ENCODE measurements at places on chromosomes 11 and 22.
A peak's percentile ranks its signal among the peaks of the same experiment; 100 is the strongest.

GRCh38 chr11:116046127-116046526, 541.9 kb upstream of the CADM1 start:
- no peak for DNase-seq

DNA sequence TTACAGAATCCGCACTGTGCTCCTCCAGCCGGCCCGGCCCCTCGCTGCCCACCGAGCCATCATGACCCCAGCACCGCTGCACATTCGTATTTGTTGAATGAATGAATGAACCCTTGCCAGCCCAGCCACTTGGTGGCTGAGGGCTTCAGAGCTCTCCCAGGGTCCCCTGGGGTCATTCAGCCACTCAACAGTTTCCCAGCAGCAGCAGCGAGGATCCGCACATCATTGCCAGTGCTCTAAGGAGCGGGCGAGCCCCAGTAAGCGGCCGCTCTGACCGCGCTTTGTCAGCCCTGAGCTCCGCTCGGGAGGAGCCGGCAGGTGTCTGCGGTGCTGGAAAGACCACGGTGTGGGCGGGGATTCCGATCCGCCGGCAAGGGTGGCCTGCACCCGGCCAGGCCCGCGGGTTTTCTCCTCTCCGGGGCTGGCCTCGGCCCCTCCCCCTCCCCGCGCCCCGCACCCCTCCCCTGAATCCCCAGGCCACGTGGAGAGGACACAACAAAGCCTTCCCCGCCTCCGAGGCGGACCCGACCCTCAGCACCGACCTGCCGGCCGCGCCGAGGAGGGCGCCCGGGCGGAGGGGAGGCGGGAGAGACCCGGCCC, 563 bp downstream of the BID start:
- DNase-seq, result peak; percentile 49

DNA sequence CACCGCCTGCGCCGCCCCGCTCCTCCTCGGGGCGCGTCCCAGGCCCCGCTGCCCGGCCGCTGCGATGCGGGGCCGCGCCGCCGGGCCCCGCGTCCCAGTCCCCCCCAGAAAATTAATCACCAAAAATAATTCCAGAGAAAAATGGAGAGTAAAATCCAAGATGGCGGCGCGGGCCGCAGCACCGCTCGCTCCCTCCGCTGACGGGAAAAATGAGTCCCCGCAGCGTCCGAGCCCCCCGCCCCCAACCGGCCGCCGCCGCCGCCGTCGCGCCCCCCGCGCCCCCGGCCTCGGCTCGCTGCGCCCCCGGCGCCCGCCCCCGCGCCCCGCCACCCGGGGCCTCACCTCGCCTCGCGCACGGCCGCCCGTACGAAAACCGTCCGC, at the start of gene KMT5B:
TSS of gene KMT5B (minus strand) at position 162 of the 381 bp plus-strand sequence. CDS start 23,220 bp downstream, outside the sequence.
- peak; percentile 41 for DNase-seq

DNA sequence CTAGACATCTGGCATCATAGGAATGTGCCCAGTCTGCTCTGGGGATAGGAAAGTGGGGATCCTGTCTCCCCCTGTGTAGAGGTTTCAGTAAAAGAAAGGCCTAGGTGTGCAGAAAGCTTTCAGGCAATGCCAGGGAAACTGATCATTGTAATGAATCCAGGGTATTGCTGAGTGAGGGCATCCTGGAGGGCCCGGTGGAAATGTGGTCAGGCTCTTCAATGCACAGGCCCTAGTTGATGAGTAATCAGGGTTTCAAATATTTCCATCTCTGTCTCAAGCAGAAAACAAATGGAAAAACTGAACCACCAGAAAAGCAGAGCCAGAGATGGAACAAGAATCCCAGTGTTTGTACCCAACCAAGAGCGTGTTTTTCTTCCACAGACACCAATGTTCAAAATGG, 2.0 kb downstream of the CD3E start:
- no peak for DNase-seq

- no peak for DNase-seq
Measured at GRCh38 chr11:122439866-122440810, 215.4 kb upstream of the UBASH3B start.

GRCh38 chr11:121391914-121392313, 60.2 kb upstream of the SORL1 start:
- no peak for DNase-seq

DNA sequence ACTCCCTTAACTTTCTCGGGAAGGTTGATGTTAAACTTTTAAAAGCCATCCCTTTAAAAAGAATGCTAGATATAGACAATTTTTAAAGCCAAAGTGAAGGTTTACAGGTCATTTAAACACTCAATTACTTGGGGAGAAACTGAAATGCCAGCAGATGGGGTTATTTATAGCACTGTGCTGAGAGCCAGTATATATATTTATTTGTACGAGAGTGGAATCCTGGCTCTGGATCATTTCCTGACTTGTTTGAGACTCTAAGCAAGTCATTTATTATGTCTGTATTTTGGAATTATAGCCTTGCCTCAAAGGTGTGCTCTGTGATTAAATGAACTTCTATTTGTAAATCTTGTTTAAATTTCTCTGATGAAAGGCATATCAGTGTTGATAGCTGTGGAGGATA, 6.8 kb upstream of the ZBED5 start:
- no peak for DNase-seq

- DNase-seq, result no peak
Measured at GRCh38 chr22:35812600-35812999, 94.9 kb downstream of the APOL5 start.

GRCh38 chr11:95147364-95147905, 57.8 kb downstream of the ENDOD1 start:
- DNase-seq, result no peak

- DNase-seq, result no peak
Measured at GRCh38 chr11:94910779-94911178, 62.6 kb downstream of the CWC15 start.

GRCh38 chr11:75244052-75244814, 3.7 kb downstream of the TPBGL start:
- DNase-seq, result no peak

DNA sequence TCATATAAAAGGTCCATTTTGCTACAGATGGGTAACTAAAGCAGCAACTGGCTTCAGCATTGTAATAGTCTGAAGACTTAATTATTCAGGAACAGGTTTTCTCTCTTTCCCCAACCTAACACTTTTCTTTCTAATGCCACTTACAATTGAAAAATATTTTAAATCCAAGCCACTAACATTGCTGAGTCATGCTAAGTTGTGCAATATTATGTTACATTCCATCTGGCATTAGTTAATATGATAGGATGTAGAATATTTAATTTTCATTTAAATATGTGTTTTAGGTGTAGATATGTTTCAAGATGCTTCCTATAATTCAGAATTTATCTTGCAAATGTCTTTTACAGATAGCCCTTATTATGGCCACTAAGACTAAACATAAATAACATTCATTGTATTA, 98.6 kb downstream of the KIF18A start:
- DNase-seq, result no peak

- no peak for DNase-seq
Measured at GRCh38 chr22:44023404-44024287, 456 bp upstream of the PARVB start.

- no peak for DNase-seq
Measured at GRCh38 chr22:46546466-46547178, 9.2 kb upstream of the CELSR1 start.

DNA sequence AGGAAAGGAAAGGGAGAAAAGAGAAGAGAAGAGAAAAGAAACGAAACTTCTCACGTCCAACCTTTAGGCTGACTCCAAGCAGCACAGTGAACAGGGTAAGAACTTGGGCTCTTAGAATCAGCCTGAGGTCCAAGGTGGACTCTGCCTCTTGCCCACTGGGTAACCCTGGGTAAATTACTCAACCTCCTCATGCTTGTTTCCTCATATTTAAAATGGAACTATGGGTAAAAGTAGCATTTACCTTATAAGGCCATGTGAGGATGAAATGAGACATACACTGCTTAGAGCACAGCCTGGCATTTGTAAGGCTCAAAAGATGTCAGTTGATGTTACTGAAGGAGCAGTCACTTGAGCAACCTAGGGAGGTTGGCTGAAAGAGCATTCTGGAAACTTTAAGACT, 107.9 kb downstream of the C11orf58 start:
- no peak for DNase-seq

DNA sequence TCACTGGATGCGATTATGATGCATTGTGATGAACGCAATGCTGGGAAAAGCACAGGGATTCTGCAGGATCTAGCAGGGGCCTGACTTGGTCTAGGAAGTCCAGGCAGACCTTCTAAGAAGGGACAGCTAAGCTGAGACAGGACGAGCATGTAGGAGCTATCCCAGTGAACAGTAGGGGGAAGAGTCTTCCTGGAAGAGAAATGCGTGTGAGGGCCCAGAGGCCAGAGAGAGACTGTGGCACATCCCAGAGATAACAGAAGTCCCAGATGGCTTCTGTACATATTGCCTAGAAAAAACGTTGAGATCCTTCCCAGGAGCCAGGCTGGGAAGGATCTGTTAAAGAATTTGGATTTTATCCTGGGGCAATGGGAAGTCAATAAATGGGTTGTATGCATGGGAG, 24.6 kb downstream of the RCN1 start:
- DNase-seq, result no peak

DNA sequence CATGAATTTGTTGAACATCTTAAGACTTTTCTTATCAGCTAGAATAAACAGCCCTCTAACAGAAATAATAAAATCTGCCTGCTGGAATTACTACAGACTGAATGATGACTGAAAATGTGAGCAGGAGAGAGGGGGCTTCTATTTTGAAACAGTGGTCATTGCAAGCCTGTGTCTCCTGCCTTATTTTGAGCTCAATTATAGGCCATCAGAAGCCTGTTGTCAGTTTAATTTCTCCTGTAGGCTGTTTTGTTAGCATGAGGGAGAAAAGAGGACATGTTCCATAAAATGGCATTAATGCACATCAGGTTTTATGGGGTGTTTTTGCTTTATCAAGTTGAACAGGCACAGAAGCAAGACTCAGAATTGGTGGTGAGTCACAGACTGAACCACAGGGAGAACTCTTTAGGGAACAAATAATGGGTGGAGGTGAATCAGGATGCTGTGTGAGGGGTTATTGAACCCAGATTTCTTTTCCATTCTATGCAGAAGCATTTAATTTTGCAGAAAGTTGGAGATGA, 129.1 kb downstream of the PARVA start:
- no peak for DNase-seq

GRCh38 chr22:39905687-39906086, 4.8 kb downstream of the GRAP2 start:
- DNase-seq, result no peak

DNA sequence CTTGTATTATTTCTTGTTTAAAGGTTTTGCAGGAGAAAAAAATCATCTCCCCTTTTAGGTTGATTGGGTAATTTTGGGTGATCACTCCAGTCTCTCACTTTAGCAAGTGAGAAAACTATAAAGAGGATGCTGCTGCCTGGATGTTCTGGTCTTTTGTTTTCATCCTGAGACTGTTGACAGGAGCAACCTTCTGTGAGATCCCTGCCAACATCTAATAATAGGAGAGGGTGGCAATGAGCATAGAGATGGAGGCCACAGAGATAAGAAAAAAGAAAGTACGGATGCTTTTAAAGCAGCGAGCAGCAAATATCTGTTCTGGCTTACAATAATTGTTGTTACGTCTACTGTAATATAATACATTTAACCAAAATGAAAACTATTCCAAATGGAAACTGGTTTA, 293.6 kb upstream of the MTNR1B start:
- no peak for DNase-seq

- DNase-seq, result no peak
Measured at GRCh38 chr11:68545796-68546195, 85.2 kb downstream of the PPP6R3 start.

DNA sequence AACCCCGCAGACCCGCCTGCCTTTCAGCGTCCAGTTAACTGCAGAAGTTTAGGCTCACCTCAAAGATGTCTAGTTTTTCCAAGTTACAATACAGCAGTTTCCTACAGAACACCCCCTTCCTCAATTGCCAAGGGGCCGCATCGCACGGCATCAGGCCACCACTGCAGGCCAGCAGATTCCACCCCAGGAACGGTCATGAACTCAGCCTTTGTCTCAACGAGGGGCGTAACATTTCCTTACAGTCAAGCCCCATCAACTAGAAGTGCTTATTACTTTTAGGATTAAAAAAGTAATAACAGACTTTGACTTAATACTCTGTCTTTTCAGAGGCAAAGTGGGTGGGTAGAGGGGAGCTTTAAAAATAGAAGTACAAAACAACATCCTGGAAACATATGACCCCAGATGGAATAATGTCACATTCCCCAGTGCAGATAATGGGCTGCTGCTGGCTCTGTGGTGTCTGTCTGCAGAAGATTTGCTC, 36.3 kb downstream of the PPP2R1B start:
- no peak for DNase-seq

- DNase-seq, result no peak
Measured at GRCh38 chr22:28759861-28760560, 12.5 kb upstream of the CCDC117 start.

DNA sequence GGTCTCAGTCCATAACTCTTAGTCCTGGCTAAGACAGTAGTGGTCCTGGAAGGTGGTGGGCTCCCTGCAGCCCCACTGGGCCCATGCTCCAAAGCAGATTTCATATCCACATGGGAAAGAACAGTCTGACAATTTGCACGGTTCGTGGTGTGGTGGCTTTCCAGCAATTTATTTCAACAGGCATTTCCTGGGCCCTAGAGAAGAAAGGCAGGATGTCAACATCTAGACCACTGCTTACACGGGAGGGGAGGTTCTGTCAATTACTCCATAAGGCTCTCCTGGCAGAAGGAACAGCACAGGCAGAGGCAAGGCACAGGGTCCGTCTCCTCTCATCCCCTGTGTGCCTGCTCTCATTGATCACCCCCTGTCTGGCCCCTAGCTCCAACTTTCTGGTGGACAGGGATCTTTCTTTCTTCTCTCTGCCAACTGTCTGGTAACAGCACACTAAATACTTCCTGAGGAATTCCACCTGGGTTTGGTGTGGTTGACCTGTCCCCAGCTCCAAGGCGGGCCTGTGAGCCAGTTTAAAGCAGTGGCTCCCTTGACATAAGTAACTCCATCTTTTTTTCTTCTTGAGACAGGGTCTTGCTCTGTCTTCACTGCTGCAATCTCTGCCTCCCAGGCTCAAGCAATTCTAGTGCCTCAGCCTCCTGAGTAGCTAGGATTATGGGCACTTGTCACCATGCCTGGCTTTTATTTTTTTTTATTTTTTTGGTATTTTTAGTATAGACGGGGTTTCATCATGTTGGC, 5.1 kb upstream of the A4GALT start:
- no peak for DNase-seq

GRCh38 chr22:37343348-37343747, 61.0 kb downstream of the CYTH4 start:
- DNase-seq, result no peak

GRCh38 chr11:37078521-37078920, 480.5 kb upstream of the RAG2 start:
- no peak for DNase-seq

DNA sequence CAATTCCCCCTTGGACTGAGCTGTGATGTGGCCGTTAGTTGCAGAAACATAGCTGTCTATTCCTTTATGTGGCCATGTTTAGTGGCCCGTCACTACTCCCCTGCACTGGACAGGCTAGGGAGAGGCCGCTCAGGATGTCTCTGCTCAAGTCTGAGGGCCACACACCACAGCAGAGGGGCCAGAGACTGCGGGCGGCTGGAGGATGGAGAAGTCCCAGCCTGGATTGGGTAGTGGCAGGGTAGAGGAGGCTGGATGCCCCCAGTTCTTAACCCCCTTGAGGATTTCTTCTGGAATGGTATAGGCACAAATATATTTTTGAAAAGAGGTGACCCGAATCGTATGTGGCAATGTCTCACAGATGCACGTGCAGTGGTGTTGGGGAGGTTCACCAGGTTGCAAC, 116.4 kb upstream of the B3GAT1 start:
- DNase-seq, result no peak

All from activated T-helper 1 cell treated with anti-CD3 and anti-CD28 coated beads, Interleukin-2, amount 50 U/mL, for 16 hours (primary cell).